ENCODE measurements at places on chromosomes 12 and 14.

GRCh38 chr12:116070444-116070843 is 207.0 kb downstream of the MED13L start:
- DNase-seq, result no peak

DNA sequence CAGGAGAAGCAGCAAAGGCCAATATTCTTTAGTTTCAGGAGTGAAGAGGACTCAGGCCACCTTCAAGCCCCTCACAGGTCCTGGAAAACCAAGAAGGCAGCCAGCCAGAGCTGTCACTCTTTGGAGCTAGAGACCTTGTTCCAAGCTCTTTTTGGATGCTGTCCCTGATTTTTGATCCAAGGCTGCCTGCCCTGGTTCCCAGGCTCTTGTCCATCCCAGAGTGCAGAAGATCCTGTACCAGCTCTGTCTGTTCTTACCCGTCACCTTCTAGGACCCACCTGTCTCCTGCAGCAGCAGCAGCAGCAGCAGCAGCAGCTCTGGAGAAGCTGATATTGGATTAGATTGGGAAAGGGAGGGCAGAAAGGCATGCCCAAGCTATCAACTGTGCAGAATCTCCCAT is 157.1 kb upstream of the NEDD1 start:
- DNase-seq, result no peak

DNA sequence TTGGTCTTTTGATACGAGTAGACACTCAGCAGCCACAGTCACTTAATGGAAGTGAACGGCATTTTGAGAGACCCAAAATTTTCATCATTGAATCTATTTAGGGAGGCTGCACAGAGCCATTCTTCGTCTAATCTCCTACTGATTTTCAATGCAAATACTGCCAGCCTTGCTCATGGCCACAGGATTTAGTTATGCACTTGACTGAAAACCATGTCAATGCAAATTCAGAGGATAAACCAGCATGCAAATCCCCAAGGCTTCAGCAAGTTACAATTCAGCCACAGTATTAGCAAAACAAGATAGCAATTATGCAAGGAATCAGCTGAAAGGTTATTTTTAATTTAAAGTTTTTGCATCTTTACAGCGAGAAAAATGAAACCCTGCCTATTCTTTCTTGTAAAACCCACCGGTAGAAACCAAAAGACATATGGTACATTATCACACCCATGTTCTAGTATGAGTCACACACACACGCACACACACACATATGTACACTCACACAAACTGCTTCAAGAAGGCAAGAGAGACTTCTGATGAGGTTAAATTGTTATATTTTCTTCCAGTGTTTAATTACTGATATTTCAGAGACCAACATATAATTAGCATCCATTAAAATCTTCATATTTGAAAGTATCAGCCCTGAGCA is 985.3 kb upstream of the FLRT2 start:
- no peak for DNase-seq

DNA sequence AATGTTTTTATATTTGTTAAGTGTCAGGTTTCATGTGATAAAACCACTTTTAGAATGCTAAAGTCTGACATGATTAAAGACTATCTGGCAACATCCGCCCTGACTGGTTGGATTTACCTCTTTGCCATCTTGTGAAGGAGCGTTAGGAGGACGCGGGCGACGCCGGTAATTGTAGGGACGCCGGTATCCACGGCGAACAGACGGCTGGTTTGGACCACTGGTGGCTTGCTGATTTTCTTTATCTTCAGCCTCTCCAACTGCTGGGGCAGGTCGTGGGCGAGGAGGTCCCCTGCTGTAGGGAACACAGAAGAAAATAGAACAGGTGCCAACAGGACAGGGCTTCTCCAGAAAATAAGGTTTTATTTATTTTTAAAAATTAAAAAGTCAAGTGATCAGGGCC is 21.3 kb downstream of the YBX3 start:
- DNase-seq, result no peak

DNA sequence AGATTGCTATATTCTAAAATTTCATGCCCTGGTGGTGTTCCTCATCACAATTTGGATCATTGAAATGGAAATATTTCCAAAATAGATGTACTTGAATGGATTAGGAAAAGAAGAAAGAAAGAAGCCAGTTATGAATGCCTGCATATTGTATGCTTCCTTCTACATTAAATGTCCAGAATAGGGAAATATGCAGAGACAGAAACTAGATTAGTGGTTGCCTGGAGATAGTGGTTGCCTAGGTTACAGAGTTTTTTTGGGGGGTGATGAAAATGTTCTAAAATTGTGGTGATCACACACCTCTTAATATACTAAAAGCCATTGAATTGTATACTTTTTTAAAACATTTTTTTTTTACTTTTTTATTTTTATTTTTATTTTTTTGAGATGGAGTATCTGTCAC is 18.0 kb downstream of the TUBA1A start:
- DNase-seq, result no peak

DNA sequence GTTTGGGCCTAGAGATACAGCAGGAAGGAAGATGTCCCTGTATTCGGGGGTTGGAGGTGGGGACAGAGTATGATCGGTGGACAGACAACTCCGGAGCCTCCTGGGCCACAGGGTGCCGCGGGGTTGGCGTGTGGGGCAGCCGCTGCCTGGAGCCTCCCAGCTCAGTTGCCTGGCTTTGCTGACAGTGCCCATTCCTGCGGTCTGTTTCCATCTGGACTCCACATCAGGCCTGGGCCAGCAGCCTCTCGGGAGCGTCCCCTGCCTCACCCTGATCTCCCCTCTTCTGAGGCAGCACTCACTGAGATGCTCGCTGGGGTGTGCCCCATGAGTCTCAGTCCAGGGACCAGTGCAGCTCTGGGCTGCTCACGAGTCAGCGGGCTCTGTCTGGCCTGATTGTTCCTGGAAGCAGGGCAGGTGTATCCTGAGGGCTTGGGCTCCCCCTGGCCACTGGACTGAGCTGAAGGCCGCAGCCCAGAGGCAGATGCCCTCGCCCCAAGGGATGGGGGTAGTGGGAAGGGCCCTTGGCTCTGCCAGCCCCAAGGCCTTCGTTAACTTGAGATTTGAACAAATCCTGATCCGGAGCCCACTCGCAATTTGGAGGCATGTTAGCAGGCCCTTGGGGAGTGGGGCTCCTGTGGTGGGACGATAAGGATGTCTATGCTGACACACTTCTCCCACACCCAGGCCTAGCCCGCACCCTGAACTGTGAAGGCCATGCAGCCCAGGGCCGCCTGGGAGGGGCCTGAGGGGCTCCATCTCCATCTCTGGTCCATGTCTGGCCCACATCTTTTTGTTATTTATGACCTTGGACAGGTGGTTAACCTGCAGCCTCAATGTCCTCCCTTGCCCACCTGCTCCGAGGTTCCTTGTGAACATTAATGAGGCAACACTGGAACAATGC is 7.5 kb downstream of the HIP1R start:
- DNase-seq, result no peak

- no peak for DNase-seq
Measured at GRCh38 chr14:90456551-90456950, 59.7 kb downstream of the CALM1 start.

DNA sequence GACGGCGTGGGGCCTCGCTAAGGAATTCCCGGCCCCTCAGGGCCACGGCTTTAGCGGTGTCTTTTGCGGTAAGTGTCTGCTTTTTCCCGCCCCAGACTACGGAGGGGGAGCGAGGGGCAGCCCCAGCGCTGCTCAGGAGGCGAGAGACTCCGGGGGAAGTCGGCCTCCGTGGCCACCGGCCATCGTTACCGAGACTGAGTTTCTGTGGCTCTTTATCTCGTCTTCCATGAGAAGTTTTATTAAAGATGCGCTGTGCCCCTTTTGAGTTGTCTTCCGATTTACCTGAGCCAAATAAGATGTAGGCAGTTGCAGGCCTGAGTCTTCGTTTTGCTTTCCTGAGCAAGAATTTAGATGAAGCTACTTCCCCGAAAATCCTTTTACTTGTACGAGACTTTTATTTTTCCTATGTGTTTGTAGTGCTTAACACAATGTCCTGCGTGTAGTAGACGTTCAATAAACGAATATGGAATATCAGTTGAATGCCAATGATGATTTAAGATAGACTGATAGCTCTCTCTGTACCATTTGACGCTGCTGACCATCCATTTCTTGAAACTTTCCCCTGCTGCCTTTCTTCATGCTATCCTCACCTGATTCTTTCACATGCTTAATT is 462 bp downstream of the SRP54 start:
- DNase-seq, result no peak

DNA sequence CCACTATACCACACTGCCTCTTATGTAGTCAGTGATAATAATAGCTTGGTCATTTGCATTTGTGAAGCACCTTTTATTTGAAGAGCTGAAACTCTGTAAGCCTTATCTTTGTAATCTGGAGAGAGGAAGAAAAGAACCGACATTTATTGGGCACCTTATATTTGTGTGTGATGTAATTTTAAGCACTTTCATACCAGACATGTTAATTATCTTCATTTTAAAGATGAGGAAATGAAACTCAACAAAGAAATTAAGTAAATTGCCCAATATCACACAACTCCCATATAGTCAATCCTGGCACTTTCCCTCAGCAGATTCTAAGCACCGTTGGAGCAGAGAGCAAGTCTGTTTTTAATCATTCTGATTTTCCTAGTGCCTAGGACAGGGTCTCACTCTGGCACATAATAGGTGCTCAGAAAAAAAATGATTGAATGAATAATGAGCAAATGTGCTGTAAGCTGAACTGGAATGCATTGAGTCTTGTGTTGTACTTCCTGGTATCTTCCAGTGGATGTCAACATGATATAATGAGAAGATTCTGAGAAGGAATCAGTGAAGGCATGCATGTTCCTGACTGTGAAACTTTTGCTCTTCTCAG is 418.9 kb downstream of the ZFP36L1 start:
- DNase-seq, result no peak

DNA sequence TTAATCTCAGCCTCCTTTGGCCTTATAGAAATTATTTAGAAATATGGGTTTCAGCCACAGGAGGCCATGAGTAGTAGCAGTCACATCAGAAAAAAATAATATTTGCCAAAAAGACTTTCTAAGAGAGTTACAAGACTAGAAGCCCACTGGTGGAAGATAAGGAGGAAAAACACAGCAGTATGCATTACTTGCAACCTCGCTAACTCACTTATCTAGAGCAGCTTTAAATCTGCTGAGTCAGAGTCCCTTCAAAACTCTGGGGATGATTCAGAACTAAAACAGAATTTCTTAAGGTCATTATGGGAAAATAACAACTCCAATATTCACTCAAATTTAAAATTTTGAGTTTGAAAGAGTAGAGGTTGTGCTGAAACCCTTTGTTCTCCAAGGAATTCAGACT is 6.2 kb downstream of the OR4K17 start:
- DNase-seq, result no peak

GRCh38 chr14:64504897-64505794 is 576 bp downstream of the ZBTB1 start:
- peak; percentile 82 for DNase-seq

DNA sequence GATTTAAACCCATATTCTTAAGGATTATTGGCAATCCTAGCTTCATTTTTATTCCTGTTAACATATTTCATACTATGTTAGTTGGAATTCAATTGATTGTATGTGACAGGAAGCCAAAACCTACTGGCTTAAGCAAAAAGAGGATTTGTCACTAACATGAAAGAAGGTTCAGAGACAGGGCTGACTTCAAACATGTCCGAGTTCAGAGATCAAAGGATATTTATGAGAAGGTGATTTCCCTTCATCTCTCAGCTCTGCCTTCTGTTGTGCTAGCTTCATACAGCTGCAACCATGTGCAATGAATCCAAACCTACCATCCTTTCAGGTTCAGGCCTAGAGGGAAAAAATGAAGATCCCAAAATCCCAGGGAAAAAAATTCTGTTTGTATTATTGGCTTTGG is 349.7 kb downstream of the ATP23 start:
- no peak for DNase-seq

GRCh38 chr12:72521326-72521725 is 249.2 kb downstream of the TRHDE start:
- DNase-seq, result no peak

DNA sequence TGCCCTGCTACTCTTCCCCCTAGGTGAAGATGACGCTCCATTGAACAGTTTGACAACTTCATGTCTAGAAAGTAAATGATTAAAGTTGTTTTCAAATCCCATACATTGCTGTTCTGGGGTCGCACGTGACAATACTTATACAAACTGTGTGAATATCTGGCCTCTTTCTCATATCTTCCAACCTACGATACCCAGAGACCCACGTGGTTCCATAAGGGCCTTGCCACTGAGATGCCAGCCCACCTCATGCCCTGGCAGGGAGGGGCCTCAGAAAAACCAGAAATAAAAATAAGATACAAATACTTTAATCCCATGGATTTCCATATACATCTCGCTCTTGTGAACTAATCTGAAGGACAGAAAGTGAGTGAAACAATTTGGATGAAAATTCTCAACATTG is 4.5 kb downstream of the GZMB start:
- DNase-seq, result no peak

DNA sequence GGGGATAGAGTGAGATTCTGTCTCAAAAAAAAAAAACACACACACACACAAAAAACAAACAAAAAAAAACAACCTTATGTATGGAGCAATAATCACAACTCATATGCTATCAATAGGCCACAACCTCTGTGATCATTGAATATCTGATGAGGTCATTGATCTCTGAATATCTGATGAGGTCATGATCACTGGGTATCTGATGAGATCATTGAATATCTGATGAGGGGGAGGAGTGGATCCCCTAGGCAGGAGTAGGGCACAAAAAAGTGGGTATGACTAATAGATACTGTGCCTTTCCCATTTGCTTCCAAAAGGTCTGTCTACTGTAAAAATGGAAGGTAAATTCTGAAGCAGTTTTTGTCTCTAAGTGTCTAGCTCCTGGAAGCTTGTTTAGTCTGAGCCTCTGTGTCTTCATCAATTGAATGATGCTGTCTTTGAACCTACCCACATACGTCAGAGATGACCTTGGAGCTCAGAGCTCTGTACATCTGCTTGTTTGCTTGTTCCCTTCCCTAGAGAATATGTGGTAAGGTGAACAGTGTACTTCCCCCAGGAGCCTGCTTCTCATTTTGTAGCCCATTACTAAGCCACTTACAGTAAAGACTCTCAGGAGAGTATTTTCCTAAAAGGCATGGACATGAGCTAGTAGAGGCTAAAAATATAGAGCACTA is 13.6 kb downstream of the PAH start:
- DNase-seq, result no peak

- no peak for DNase-seq
Measured at GRCh38 chr12:32828120-32828519, 68.5 kb downstream of the PKP2 start.

DNA sequence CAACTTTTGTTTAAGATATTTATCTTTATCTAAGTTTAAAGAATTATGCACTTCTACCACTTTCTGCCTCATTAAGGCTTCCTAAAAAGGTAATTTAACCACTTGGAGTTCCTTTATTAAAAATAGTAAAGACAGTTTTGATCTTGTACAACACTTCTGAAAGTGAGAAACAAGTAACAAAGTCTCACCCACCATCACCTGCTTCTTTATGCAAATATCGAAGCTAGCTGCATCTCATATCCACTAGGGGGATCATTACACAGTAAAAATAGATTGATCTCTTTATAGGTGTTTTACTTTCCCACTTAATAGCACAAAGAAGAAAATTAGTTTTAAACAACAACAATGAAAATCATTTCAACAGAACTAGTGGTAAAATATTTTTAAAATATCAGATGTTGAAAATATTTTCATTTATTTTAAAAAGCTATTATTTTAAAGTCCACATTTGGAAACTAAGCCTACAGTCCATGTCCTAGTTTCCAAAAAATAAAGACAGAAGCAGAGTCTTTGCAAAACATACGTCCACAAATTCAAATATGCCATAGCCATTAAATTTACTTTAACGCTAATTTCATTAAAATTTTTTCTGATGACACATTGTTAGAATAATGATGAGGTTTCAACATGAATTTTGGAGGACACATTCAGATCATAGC is 160.0 kb upstream of the SOX5 start:
- DNase-seq, result no peak

Data from stimulated activated CD4-positive, alpha-beta T cell treated with anti-CD3 and anti-CD28 coated beads, TNF-alpha, amount 100 ng/mL, for 48 hours (primary cell).